ENCODE measurements at places on chromosomes 2 and 18. TPM values are rescaled to one million over a fixed set of nuclear protein-coding genes. Genes with fewer than 3 reads are reported as not detected.
A peak's percentile ranks its signal among the peaks of the same experiment; 100 is the strongest.

IL37 gene
- not detected for total RNA-seq

KIAA2012 gene
- total RNA-seq, result not detected

TOGARAM2 gene
- 9.3 TPM for total RNA-seq

CYRIA gene
- total RNA-seq, result not detected

EFHD1 gene
- 1.3 TPM for total RNA-seq

COL6A3 gene
- 3.4 TPM for total RNA-seq

IL1A gene
- 0.17 TPM for total RNA-seq

DNA sequence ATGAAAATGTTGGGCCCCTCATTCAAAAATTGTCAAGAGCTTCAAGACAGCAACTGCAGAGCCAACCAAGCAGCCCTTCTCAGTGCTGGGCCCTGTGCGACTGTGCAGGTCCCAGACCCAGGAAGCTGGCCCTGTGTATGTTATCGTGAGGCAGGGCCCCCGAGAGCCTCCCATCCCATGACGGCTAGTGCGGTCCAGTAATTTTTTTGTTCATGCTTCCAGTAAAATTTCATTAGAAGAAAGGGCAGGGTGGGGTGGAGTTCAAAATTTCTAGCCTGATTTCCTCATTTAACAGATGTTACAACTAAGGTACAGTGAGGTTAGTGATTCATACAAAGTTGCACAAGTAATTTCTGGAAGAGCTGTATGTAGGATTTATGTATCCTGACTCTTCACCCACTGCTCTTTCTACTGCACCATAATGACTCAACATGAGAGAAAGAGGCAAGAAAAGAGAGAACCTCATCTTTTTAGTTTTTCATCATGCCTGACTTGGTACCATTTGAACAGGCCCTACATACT, 105.5 kb downstream of the ZEB2 start:
- no peaks in the 10 kb centered on the region for H3K36me3 ChIP-seq
- no peak overlapping the region for H3K27ac ChIP-seq
- H3K4me3 ChIP-seq, result no peak overlapping the region
- H3K27me3 ChIP-seq, result no peaks in the 10 kb centered on the region
- DNase-seq, result peak; percentile 1
- H3K4me1 ChIP-seq, result no peaks in the 10 kb centered on the region

DNA sequence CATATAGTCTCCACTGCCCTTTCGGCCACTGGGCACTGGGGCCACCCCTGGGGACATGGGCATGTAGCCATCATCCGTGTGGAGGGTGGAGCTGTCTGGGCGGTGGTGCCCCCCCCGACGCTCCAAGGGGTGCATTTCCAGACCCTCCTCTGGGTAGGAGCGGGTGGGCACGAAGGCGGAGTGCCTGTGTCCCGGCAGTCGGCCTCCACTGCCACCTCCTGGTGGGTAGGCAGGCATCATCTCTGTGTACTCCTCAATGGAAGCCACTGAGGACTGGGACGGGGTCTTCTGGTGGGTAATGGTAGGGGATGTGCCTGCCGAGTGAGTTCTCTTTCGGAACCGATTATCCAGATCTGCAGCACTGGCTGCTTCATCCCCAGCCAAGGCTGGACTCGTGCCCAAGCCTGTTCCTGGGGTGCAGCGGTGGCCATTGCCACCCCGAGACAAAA, 2.8 kb downstream of the IRS1 start:
- H3K4me3 ChIP-seq, result no peak overlapping the region
- H3K27me3 ChIP-seq, result no peaks in the 10 kb centered on the region
- no peak overlapping the region for H3K27ac ChIP-seq
- no peak for DNase-seq
- H3K4me1 ChIP-seq, result peaks cover 35% of the 10 kb centered on the region

- no peak overlapping the region for H3K4me3 ChIP-seq
- H3K4me1 ChIP-seq, result no peaks in the 10 kb centered on the region
- H3K27me3 ChIP-seq, result no peaks in the 10 kb centered on the region
- DNase-seq, result no peak
- H3K36me3 ChIP-seq, result no peaks in the 10 kb centered on the region
Measured at GRCh38 chr2:48844417-48845155, 89.1 kb upstream of the LHCGR start.

DNA sequence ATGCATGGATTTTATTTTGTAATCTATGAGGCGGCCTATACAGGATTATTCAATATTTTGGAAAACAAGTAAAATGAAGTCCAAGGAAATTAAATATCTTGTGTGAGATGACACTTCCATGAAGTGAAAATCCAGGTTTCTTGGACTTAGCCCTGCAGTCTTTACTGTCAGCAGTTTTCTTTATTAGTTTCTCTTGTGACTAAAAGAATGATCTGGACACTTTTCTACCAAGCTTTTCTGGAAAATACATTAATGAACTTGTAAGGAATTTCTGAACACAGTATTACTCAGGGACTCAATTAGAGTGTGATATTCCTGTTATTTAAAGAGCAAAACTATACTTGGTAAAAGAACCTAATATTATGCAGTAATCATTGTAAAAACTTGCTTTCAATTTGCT, 610.4 kb upstream of the SLC8A1 start:
- no peak overlapping the region for H3K4me3 ChIP-seq
- no peaks in the 10 kb centered on the region for H3K36me3 ChIP-seq
- no peak overlapping the region for H3K27ac ChIP-seq
- no peaks in the 10 kb centered on the region for H3K4me1 ChIP-seq
- no peak for DNase-seq

- no peak overlapping the region for H3K27ac ChIP-seq
- H3K27me3 ChIP-seq, result no peaks in the 10 kb centered on the region
- H3K4me1 ChIP-seq, result no peaks in the 10 kb centered on the region
- no peak for DNase-seq
- no peak overlapping the region for H3K4me3 ChIP-seq
Measured at GRCh38 chr2:142858961-142859360, 18.5 kb upstream of the KYNU start.

GRCh38 chr2:32697156-32697555, 69.3 kb downstream of the TTC27 start:
- H3K36me3 ChIP-seq, result peaks cover 3% of the 10 kb centered on the region
- no peak overlapping the region for H3K4me3 ChIP-seq
- no peak overlapping the region for H3K27ac ChIP-seq

DNA sequence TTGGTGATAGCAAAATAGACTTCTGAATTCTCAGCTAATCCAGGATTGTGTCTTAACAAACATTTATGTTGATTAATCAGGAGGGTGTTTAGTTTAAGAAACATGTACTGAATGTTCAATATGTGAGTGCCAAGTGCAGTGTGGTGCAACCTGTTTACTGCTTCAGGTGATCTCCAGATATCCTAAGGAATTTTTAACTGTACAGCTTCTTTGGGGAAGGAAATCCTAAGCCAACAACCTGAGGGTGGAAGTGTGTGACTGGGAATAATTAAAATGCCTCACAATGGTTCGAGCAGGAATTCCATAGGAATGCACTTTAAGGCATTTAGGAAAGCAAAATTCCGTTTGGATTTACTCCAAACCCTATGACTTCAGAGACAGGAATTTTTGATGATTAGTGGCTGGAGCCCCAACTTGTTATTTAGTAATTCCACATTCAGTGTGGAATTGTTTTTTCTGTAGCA, 16.4 kb downstream of the CRIM1 start:
- no peaks in the 10 kb centered on the region for H3K36me3 ChIP-seq
- no peak overlapping the region for H3K4me3 ChIP-seq
- DNase-seq, result no peak
- H3K27me3 ChIP-seq, result no peaks in the 10 kb centered on the region
- no peaks in the 10 kb centered on the region for H3K4me1 ChIP-seq
- H3K27ac ChIP-seq, result no peak overlapping the region

DNA sequence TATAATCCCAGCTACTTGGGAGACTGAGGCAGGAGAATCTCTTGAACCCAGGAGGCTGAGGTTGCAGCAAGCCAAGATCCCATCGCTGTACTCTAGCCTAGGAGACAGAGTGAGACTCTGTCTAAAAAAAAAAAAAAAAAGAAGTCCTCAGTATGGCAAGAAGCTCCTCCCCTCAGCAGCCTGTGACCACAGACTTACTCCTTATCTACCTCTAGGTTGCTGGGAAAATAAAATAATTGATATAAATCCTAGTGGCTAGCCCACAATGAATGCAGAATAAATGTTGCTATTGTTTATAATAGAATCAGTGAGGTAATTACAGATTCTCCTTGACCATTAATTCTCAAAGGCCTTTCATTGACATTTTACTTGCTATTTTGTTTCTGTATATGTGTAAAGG, 70.6 kb downstream of the IRS1 start:
- H3K4me1 ChIP-seq, result no peaks in the 10 kb centered on the region
- no peaks in the 10 kb centered on the region for H3K36me3 ChIP-seq
- no peaks in the 10 kb centered on the region for H3K27me3 ChIP-seq
- H3K4me3 ChIP-seq, result no peak overlapping the region
- no peak for DNase-seq

DNA sequence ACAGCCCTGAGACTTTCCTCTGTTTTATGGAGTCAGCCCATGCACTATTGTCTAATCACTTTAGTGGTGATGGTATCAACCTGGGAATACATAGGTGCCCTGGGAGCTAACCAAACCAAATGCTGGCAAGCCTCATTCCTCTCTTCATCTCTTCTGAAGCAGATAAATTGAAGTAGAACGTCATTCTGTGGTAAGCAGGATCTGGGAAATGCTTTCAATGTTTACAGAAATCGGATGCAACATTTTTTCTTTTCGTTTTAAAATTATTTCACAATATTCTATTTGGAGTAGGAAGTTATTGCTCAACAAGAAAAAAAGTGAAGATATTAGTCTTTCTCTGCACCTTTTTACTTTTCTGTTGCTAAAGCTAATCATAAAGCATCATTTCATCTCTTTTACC, 114.2 kb downstream of the RBMS1 start:
- no peaks in the 10 kb centered on the region for H3K27me3 ChIP-seq
- peaks cover 14% of the 10 kb centered on the region for H3K4me1 ChIP-seq
- DNase-seq, result no peak
- H3K4me3 ChIP-seq, result no peak overlapping the region
- no peak overlapping the region for H3K27ac ChIP-seq
- H3K36me3 ChIP-seq, result no peaks in the 10 kb centered on the region

DNA sequence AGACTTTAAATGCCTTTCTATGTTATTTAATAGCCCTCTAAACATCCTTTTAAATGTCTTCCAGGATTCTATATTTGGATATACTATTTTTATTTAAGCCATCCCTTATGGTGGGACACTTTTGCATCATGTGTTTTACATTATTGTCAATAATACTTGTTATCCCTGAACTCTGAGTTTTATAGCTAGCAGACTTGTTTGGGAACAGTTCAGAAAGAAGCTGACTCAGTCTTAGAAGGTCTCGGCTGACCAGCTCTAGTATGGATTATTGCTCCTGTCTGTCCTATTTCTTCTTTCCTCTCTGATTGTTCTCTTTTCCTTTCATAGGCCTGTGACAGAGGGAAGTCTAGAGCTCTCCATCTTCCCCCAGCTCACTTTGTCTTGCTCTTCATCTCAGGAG, 77.3 kb upstream of the CXCR4 start:
- no peak for DNase-seq
- H3K4me3 ChIP-seq, result no peak overlapping the region
- H3K4me1 ChIP-seq, result no peaks in the 10 kb centered on the region
- H3K27ac ChIP-seq, result no peak overlapping the region
- H3K27me3 ChIP-seq, result no peaks in the 10 kb centered on the region

- no peaks in the 10 kb centered on the region for H3K36me3 ChIP-seq
- H3K4me3 ChIP-seq, result no peak overlapping the region
- no peaks in the 10 kb centered on the region for H3K4me1 ChIP-seq
Measured at GRCh38 chr2:121191191-121192170, 93.5 kb downstream of the TFCP2L1 start.

GRCh38 chr18:40413160-40413559, 1541.9 kb upstream of the PIK3C3 start:
- H3K27me3 ChIP-seq, result no peaks in the 10 kb centered on the region
- H3K36me3 ChIP-seq, result no peaks in the 10 kb centered on the region
- H3K4me1 ChIP-seq, result no peaks in the 10 kb centered on the region

GRCh38 chr2:23388756-23389514, 4.0 kb downstream of the KLHL29 start:
- no peak for DNase-seq
- H3K36me3 ChIP-seq, result no peaks in the 10 kb centered on the region
- H3K27me3 ChIP-seq, result peaks cover 33% of the 10 kb centered on the region
- H3K4me3 ChIP-seq, result no peak overlapping the region
- peaks cover 10% of the 10 kb centered on the region for H3K4me1 ChIP-seq

DNA sequence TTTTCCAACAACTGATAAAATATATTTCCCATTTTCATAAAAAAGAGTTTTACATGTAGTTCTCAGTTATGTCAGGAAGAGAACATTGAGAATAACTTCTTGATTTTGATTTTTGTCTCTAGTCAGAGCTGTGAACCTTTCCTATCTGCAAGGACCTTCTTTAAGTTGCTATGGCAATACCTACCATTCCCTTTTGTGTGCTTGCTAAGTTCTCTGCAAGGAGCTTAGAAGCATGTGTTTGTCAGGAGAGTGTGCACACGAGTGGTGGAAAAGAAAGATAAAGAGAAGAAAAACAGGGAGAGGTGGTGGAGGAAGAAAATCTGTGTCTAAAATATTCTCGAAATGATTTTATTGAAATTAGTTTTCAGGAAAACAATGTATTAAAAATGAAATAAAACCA, 140.3 kb upstream of the SLC8A1 start:
- no peak overlapping the region for H3K27ac ChIP-seq
- no peak for DNase-seq
- no peaks in the 10 kb centered on the region for H3K36me3 ChIP-seq
- no peaks in the 10 kb centered on the region for H3K4me1 ChIP-seq
- H3K27me3 ChIP-seq, result no peaks in the 10 kb centered on the region

GRCh38 chr2:156541706-156542105, 105.5 kb downstream of the GPD2 start:
- no peaks in the 10 kb centered on the region for H3K36me3 ChIP-seq
- H3K27me3 ChIP-seq, result no peaks in the 10 kb centered on the region
- DNase-seq, result no peak
- H3K27ac ChIP-seq, result no peak overlapping the region
- no peak overlapping the region for H3K4me3 ChIP-seq

DNA sequence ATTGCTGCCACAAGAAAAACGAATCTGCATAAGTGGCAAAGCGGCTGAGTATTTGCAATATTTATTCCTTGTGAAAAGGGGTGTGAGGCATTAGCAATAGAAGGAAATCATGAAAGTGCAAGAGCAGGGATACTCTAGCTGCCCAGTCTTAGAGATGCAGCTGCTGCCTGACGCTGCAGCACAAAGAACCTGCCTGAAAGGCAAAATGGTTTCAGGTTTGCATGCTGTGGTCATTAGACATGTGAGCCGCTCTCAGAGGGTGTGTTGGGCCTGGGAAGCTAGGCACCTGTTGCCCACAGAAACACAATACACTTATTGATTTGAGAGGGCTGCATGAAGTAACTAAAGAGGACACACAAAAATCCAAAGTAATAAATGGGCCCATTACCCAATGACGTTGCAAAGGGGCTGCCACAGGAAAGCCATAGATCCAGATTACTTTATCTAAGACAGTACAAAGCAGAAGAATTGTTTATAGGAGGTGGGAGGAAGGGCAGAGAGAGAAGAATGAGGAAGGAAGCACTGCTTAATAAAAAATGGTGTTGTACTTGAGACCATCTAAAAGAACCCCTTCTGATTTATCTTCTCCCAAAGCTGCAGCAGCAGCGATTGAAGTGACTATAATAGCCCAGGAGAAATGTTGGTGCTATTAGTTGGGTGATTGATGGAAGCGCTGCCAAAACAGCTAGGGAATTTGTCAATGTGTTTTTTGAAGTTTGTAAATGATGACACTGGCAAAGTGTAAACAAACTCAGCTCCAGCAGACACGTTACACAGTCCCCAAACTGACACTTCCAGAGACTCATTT, 492.4 kb upstream of the ACVR2A start:
- no peaks in the 10 kb centered on the region for H3K4me1 ChIP-seq
- no peaks in the 10 kb centered on the region for H3K36me3 ChIP-seq
- H3K27me3 ChIP-seq, result no peaks in the 10 kb centered on the region
- H3K27ac ChIP-seq, result no peak overlapping the region
- DNase-seq, result no peak

All from CD4-positive, CD25-positive, alpha-beta regulatory T cell (primary cell).